ENCODE measurements at places on chromosomes 5 and 9.

DNA sequence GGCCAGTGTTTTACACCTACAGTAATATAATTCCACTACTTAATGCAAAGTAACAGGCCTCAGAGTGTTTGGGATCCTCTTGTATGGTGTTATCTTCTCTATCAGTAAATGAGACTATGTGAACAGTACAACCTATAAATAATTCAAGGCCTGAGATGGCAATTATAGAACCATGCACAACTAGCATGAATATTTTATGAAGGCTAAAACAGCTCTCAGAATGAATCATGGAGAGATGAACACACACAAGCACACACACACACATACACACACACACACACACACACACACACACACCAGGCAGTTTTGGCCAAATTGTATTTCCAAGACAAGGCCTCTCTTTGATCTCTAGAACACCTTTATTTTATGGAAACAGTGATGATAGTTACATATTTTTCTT is 224.9 kb downstream of the EBF1 start:
- DNase-seq: no peak

DNA sequence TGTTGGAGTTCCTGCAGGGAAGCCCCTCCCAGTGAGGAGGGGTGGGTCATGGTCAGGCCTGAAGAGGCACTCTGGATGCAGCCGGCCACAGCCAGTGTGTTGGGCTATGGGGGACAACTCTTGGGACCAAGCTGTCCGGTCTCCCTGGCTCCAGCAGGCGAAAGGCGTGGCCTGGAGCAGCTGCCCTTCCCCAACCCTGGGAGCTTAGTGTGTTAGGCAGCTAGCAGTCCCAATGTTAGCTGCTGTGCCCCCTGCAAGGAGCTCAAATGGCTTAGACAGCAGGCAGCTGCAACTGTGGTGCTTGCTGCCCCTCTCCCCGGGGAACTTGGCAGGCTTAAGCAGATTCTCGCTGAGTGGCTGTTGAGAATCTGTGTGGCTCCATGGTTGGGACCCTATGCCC is 67.5 kb upstream of the ACTBL2 start:
- DNase-seq: peak; percentile 0

GRCh38 chr9:111965566-111966019 is 69.0 kb downstream of the UGCG start:
- no peak for DNase-seq

- no peak for DNase-seq
Measured at GRCh38 chr9:104118916-104119315, 24.8 kb downstream of the SMC2 start.

DNA sequence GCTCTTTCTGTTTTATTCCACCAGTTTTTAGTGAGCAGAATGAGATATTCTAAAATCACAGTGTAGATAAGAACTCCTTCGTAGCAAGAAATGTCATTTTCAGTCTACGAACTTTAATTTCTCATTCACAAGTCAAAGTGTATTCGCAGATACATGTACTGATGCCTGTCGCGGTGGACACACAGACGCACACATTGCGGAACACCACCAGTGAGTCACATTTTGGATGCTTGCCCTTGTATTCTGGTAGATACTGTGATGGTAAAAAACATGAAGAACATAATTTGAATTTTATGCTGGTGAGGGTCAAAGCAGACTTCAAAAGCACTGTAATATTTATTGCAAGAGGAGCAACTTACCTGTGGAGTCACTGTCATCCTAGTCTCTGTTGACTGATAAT is 4.7 kb upstream of the C9orf57 start:
- DNase-seq: no peak

DNA sequence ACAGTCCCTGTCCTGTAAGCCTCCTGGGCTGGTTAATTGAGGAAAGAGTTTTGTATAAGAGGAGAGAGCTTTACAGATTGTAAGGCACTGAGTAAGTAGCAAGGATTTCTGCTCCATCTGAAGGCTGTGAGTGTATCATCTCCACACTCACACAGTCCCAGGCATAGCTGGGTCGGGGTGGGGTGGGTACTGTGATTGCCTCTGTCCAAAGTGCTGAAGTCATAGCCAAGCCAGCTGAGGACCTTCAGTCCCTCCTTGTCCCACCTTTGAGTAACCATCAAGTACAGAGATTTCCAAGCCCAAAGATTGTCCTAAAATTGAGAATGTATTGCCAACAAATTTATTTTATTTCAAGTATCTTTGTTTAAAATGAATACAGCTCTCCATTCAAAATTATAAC is 5.5 kb upstream of the DNAJB5 start:
- DNase-seq: peak; percentile 74

GRCh38 chr5:140037012-140037411 is 6.1 kb downstream of the NRG2 start:
- no peak for DNase-seq
